ENCODE measurements at places on chromosomes 11 and 22. TPM values are rescaled to one million over a fixed set of nuclear protein-coding genes. Genes with fewer than 3 reads are reported as not detected.

DNA sequence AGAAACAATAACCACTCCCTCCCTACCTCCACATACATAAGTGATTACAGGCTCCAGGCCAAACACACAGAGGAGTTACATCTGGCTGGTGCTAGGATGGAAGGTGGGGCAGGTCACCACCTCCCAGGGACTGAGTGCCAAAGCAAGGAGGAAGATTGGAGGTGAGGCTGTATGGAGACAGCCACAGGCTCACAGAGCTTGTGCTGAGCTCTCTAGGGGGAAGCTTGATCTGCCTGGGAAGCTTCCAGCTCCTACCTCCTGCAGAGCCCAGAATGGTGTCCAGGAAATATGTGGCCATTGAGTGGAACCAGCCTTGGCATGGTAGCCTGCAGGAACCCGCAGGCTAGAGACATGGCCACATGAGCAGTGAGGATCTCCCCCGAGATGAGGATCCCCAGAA, 3.6 kb upstream of the MED15 start:
- no peak for DNase-seq

- no peak for DNase-seq
These were observed 718.8 kb upstream of the ARHGAP42 start for GRCh38 chr11:99968336-99968735.

The GRM5 gene
- not detected for total RNA-seq

GRCh38 chr11:93536101-93536861, 6.9 kb downstream of the SMCO4 start:
- no peak for DNase-seq

- no peak for DNase-seq
These were observed 44.9 kb downstream of the OSBPL5 start for GRCh38 chr11:3120071-3120792.

GRCh38 chr11:3220101-3220500, 1.5 kb upstream of the MRGPRG start:
- DNase-seq: no peak

DNA sequence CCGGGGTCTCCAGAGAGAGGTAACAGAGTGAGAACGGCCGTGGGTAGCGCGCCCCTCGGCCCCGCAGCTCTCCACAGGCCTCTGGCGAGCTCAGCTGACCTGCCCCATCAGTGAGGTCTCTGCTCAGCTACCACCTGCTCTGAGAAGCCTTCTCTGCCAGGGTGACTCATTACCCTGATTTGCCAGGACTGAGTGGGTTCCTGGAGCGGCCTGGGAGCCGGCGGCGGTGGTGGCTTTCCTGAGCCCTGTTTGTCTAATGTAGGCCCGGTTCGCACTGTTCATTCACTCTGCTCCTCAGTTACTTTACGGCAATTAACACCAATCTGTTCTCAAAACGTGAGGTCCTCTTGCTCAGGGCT, 351.0 kb upstream of the B3GAT1 start:
- DNase-seq: no peak

DNA sequence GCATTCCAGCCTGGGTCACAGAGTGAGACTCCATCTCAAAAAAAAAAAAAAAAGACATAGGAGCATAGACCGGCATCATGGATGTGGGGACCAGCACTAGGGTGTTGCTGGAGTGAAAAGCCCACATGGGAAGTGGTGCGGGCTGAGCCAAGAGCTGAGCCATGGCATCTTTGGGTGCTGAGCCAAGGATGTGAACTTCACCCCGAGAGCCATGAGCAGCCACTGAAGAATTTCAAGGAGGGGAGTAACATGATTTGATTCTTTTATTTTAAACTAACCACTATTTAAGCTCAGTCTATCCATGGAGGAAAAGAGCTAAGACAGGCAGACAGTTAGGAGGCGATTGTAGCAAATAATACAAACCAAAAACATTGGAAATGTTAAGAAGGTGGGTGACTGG, 57.4 kb downstream of the AHNAK start:
- no peak for DNase-seq

The APOA4 gene
- not detected for total RNA-seq

GRCh38 chr11:9566561-9567063, 6.9 kb upstream of the WEE1 start:
- no peak for DNase-seq

- no peak for DNase-seq
These were observed 24.7 kb upstream of the BAIAP2L2 start for GRCh38 chr22:38135133-38135706.

GRCh38 chr11:67113231-67113721, 5.8 kb upstream of the KDM2A start:
- no peak for DNase-seq

Measured in body of pancreas (tissue), 4 donors.